A549 treated with ZK216348 at 1 μM for 4 hours (cell line): ENCODE measurements at places on chromosomes 1 and 21. TPM values are rescaled to one million over a fixed set of nuclear protein-coding genes. Genes with fewer than 3 reads are reported as not detected.

Gene CCDC30
- 0.94 to 1.5 TPM (median 1.2 TPM) in 5 replicates for total RNA-seq

Gene FAM151A
- 0.12 to 0.15 TPM in 2 of 5 replicates, not detected in the others for total RNA-seq

Gene C1orf87
- total RNA-seq = not detected in 5 replicates

Gene AK4
- total RNA-seq = 21.5 to 29.8 TPM (median 27.1 TPM) in 5 replicates
